Activated T-helper 9 cell treated with anti-CD3 and anti-CD28 coated beads, Interleukin-2, amount 50 U/mL, for 16 hours (primary cell): ENCODE measurements at places on chromosomes 6 and 20.

DNA sequence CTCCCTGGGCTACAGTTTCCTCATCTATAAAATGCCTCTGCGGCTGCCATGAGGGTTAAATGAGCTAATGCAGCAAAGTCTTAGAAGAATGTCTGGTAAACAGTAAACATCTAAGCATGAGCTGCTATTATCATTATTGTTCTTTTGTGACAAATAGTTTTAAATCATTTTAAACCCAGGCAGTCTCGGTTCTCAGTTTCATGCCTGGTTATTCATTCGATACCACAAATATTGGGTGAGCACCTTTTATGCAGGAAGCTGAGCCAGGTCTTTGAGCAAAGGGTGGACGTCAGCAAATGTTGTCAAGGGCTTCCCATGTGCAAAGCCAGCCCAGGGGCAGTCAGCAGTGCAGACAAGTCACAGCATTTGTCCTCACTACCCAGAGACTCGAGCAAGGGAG, 128.7 kb downstream of the NFATC2 start:
- DNase-seq, result no peak

- DNase-seq, result no peak
These were observed 149.1 kb downstream of the RIMS1 start for GRCh38 chr6:72035486-72035885.

GRCh38 chr20:45038745-45039474, 62.0 kb downstream of the KCNS1 start:
- no peak for DNase-seq

DNA sequence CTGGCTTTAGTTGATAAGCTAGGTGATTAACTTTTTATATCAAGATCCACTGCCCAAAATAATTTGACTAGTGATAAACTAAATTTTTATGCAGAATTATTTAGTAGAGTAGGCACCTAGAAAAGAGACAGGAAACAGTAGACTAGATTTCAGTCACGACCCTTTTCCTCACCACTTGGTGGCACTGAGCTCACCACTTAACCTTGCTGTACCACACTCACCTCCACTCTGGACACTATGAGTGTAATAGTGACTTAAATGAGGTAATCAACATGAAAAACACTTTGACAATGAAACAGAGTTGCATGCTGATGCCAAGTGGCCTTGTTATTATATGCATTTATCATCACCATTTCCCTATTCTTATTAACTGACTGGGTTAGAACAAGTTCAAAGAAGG, 730.4 kb downstream of the KIF16B start:
- no peak for DNase-seq

DNA sequence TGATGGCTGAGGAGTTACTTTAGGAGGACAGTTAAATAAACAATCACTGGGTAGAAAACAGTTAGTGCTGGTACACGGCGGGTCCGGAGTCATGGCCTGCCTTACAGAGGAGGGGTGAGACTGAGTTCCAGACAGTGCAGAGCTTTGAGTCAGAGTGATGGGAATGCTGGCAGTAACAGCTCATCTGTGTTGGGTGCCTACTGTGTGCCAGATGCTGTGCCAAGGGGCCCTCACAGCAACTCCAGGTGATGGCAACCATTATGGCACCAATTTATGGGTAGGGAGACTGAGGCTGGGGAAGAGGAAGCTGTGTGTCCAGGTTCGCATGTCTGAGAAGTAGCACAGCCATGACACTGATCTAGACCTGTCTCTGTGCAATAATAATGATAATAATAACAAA, 132.6 kb downstream of the CEBPB start:
- no peak for DNase-seq

DNA sequence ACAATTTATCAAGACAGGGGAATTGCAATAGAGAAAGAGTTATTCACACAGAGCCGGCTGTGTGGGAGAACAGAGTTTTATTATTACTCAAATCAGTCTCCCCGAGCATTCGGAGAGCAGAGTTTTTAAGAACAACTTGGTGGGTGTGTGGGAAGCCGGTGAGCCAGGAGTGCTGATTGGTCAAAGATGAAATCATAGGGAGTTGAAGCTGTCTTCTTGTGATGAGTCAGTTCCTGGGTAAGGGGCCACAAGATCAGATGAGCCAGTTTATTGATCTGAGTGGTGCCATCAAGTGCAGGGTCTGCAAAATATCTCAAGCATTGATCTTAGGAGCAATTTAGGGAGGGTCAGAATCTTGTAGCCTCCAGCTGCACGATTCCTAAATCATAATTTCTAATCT, 50.0 kb upstream of the ECI2 start:
- peak; percentile 3 for DNase-seq

DNA sequence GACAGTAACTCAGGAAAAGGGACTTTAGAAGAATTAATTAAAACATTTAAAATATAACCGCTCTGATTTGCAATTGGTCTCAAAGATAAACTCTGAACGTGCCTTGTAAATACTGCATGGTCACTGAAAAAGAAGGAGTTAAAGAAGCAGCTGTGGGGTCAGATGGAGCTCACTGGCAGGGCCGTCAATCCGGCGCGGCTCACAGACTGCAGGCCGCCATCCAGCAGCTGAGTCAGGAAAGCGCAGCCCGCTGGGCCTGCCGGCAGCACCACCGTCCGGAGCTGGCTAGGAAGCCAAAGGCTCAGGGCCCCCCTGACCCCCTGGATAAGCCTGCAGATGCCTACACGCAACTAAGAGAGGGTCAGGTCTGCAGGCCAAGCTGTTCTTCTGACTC, 54.2 kb upstream of the FRMD1 start:
- no peak for DNase-seq

DNA sequence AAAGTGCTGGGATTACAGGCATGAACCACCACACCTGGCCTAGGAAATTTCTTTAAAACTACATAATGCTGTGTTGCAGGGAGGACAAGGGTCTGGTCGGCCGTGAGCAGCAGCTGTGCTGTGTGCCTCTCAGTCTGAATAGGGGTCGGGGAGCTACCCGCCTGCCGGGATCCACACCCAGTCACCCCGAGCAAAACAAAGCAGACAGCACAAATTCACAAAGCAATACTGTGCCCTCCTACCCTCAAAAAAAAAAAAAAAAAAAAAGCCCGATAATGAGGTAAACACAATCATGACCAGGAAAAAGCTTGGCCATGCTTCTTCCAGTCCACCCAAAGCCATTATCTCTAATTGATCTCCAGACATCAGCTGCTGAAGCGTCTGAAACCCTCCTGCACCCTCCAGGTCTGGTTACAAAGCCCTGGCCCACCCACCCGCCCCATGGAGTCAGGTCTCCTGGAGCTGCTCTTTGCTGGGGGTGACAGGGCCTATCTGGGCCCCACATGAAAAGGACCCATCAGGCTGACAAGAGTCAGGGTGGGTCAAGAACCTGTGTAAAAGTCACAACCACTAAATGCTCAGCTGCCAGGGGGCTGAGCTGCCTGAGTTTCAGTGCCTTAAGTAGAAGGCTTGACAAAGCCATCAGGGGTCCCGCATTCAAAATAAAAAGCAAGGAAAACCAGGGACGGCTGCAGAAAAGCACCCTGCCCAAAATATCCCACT, 88.2 kb downstream of the NOL4L start:
- DNase-seq, result no peak

DNA sequence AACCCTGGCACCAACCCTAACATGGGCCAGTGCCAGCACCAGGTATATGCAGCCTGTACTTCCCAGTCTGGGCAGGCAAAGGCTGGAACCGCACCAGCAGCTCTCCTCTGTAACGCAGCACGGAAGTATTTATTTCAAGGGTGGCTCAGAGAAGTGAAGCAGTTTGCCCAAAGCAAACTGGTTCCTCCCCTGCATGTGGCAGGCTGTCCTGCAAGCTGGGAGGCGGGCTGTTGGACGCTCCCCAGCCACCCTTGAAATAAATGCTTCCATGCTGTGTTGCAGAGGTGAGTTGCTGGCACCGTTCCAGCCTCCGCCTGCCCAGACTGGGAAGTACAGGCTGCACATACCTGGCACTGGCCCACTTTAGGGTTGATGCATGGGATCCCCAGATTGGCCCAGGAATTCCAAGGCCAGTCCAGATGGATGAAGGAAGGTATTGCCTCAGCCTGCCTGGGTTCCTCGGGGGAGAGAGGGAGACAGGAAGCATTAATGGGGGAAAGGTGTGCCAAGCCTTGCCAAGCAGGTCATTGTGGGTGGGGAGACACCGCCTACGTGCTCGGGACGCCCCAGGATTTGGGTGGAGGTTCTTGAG, 49.8 kb downstream of the PPARD start:
- DNase-seq, result no peak

- DNase-seq, result no peak
These were observed 240.8 kb downstream of the PLCB1 start for GRCh38 chr20:8372824-8373380.

DNA sequence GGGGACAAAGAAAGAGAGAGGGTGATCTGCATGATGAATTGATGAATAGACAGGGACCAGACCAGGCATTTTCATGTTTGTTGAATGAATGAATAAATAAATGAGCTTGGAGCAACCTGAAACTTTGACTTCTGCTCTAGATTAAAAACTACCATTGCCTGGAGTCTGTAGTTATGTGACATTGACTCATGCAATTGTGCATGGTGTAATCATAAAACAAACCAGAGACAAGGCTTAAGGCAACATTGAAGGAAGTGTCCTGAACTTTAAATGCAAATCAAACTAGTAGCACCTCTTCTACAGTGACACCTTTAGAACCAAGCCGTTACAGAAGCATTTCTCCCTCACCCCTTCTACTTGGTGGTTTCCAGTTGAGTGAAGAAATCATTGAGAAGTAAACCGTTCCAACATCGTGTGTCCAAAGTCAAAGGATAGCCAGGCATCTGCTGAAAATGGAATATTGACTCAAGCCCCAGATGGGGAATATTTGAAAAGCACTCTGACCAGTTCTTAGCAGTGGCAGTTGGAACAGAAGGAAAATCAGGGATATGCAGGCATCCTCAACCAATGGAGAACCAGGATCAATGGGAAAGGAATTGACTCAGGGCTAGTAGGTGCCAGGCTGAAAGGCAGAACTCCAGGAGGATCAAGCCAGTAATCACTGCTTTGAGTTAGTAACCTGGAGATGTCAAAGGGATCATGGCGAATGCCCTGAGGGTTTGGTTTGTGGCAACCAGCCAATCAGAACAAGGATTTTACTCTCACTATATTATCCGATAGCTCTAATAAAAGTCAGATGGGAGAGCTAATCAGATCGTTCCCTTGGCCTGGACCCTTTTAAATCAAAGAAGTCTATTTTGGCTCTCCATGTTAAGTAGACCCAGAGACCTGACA, 171.2 kb upstream of the TSHZ2 start:
- no peak for DNase-seq

GRCh38 chr20:32087070-32087469, 22.4 kb upstream of the TM9SF4 start:
- no peak for DNase-seq

DNA sequence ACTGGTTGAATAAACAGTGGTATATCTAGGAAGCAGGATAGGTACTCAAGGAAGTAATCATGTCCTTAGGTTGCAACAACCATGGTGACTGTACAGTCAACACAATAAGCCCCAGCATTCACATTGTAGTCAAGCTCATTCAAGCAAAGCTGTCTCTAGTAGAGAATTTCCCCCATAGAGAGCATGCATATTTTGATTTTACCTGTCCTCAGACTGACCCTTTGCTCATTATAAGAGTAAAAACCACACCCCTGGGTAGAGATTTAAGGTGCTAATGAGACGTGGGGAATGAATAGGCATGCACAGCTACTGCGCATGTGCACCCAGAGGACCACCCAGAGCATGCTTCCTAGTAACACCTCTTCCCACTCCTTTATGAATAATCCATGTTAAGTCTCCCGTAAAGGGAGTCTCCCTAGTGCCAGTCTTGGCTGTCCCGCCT, 6.1 kb upstream of the RNF8 start:
- DNase-seq, result no peak

- no peak for DNase-seq
These were observed 129.8 kb downstream of the FOXO3 start for GRCh38 chr6:108690326-108691049.

DNA sequence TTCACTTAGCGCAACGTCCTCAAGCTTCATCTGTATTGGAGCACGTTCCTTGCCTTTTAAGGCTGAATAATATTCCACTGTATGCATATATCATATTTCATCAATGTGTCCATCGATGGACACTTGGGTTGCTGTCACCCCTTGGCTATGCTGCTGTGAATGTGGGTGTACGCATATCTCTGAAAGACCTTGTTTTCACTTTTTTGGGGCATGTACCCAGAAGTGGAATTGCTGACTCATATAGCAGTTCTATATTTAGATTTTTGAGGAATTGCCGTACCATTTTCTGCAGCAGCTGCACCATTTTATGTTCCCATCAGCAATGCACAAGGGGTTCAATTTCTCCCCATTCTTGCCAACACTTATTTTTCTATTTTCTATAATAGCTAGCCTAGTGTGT, 22.8 kb upstream of the SLC23A2 start:
- DNase-seq, result no peak

DNA sequence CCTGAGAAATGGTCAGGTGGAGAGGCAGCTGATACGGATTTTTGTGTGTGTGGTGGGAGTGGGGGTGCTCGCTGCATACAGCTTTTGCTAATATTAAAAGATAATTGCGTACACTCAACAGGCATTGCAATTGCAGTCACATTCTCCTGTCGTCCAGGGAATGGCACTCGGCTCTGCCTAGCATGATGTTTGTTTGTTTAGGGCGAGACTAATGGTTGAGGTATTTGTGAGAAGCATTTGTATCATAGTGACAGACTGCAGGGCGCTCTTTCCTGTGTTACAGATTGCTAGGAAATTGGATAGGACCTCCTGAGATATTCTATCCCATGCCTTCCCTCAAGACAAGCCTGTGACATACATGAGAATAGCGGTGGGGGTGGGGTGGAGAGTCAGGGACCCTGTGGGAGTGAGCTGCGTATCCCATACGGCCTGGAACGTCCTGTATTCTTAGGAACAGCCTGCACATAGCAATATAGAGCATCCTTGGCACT, 207.4 kb downstream of the SOX4 start:
- DNase-seq, result no peak

DNA sequence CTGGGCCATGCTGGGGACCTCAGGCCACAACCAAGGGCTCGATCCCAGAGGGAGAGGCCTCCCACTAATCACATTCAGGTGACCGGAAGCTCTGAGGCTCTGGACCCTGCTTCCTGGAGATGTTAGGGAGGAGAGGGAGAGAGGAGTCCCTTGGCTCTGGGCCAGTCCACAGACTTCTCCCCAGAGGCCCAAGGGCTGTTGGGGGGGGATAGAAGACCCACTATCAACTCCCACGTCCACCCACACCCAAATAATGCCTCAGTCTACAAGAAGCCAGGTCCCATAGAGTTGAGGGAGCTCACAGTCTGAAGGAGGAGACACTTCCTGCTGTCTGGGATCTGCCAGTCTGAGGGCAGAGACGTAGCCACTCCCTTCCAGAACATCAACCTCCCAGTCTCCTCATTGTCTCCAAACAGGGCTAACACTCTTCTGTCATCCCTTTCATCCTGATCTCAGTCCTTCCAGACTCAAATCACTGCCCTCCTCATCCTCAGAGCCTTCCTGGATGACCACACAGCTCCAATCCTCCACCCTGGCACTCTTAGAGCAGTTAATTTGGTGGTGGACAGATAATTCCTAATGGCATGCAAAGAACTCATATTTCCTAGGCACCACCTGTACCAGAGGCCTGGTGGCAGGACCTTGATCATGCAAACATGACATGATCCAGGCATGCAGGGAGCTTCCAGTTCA, 69.9 kb downstream of the MRPL14 start:
- DNase-seq, result no peak
